CD4-positive, alpha-beta T cell treated with Interleukin-12 subunit alpha and Interleukin-12 subunit beta, for 1 hour (primary cell): ENCODE measurements at places on chromosomes 3 and 15.

- DNase-seq: no peak
Measured at GRCh38 chr3:83523470-83524073, 1435.2 kb upstream of the CADM2 start.

- no peak for DNase-seq
Measured at GRCh38 chr15:33150971-33151370, 43.5 kb downstream of the FMN1 start.

DNA sequence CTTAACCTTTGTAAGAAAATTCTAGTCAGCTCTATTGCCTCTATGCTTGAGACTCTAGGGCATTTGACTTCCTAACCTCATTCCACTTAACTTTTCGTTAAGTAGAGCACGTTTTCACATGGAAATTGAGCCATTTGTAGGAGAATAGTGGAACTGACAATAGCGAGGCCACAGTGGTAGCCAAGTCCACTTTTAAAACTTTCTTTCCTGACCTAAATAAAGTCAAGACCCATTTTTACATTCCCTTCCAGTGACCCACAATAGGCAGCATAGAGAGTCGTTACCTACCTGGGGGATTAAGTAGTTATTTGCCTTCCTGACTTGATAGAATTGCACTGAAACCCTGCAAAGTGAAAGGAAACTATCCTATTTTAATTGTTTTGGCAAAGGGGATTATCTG lies 386.0 kb upstream of the NECTIN3 start:
- no peak for DNase-seq

DNA sequence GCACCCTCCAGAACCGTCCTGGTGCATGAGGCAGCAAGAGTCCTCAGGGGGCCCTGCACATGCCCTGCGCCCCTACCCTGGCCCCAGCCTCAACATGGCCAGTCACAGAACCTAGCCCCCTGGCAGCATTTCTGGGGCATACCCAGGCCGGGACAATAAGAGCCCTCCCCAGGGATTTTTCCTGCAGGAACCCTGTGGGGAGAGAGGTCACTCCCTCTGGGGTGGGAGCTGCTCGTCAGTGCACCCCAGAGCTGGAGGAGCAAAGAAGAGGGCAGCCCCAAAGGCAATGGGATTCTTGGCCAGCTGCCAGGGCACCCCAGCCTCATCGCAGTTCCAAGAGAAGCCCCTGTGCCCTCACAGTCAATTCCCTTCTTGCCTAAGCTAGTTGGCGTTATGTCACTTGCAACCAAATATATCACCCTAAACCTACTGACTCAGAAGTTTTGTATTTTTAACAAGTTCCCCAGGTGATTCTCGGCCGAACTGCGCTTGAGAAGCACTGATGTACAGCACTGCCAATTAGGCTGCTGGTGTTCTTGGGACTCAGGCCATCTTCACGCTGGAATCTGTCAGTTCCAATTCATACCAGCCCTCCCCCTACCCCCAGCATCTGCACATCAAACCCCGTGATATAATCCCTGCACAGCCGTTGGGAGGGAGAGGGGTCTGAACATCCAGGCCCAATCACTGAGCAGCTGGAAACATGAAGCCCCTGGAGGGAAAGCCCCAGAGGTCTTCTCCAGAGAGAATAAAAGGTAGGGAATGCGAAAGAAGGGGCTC lies 87.5 kb upstream of the PRR20G start:
- DNase-seq: no peak

DNA sequence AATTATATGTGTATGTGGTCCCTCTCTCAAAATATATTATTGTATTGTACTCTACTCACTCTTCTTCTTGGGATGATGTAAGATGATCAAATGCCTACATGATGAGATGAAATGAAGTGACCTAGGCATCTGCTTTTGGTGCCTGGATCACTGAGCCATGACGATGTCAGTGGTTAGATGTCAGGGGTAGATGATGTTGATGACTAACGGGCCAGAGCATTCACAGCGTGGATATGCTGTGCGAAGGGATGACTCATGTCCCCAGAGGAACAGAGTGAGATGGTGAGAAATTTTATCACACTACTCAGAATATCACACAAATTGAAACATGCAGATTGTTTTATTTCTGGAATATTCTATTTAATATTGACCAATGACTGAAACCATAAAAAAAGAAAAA lies 233.9 kb upstream of the CADM2 start:
- no peak for DNase-seq

- DNase-seq: no peak
Measured at GRCh38 chr3:109927161-109927560, 589.8 kb upstream of the DPPA4 start.

DNA sequence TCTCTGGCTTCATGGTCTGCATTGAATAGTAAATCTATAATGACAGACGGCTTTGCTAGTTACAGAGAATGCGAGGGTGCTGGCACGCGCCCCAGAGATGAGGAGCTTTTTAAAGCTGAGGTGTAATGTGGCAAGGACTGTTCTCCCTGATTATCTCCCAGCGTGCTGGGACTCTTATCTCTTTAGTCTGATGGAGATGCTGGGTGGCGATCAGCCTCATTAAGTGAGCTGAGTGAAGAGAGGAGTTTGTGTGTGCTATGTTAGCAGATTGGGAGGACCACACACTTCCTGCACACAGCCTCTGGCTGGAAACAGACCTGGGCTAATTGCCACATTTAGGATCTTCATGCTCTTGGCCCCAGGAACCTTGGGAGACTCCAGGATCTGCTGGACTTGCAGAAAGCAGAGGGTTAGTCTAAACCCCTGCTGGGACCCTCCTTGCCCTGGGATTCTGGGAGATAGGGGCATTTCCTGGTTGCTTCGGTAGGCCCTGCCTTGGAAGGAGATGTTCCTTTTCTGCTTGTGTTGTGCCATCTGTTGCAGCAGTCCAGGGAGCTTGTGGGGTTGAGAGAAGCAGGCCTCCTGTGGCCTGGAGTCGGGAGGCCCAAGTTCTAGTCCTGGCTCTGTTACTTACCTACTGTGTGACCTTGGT lies 15.0 kb downstream of the PDIA5 start:
- DNase-seq: no peak

- peak; percentile 60 for DNase-seq
Measured at GRCh38 chr3:105866656-105867653, 1.9 kb downstream of the CBLB start.

DNA sequence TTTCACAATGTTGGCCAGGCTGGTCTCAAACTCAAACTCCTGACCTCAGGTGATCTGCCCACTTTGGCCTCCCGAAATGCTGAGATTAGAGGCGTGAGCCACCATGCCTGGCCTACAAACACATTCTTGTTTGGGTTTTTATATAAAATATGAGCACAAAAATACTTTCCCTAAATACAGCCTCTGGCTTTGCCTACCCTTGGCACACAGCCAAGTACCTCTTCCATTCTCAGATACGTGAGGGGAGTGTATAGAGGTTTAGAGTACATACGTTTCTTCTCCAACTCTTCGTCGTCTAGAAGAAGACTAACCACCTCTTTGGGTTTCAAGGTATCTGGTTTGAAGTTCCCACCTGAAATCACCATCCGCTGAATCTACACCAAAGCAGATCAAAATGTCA lies 33.5 kb downstream of the CHAC1 start:
- DNase-seq: no peak

GRCh38 chr3:69353088-69353478 lies 32.8 kb downstream of the FRMD4B start:
- no peak for DNase-seq

- no peak for DNase-seq
Measured at GRCh38 chr15:70271422-70272088, 173.8 kb upstream of the TLE3 start.

DNA sequence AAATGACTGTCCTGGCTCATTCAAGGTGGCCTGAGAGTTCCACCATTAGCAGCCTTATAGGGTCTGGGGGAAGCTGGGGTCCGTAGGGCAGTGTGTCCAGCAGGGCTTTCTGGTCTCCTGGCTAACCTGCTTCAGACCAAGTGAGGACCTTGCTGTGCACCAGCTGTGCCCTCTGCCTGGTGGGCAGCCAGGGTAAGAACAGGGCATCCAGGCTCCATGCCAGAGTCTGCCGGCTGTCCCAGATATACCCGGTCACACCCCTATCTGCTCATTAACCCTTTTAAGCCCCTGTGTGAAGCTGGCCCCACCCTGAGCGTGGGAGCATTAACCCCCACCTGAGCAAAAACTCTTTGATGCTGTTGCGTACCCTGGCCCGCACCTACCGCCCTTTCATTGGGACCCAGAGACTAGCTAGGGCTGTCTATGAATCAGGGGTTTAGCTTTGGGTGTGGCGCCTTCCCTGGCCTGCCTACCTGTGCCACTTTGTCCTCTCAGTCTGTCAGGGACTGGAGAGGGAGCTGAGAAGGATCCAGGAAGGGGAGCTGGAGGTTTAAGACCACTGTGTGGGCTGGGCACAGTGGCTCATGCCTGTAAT lies 17.6 kb downstream of the SEMA3F start:
- no peak for DNase-seq

- no peak for DNase-seq
Measured at GRCh38 chr3:69692761-69693160, 46.5 kb upstream of the MITF start.

- DNase-seq: no peak
Measured at GRCh38 chr3:18579661-18580060, 154.5 kb upstream of the SATB1 start.

DNA sequence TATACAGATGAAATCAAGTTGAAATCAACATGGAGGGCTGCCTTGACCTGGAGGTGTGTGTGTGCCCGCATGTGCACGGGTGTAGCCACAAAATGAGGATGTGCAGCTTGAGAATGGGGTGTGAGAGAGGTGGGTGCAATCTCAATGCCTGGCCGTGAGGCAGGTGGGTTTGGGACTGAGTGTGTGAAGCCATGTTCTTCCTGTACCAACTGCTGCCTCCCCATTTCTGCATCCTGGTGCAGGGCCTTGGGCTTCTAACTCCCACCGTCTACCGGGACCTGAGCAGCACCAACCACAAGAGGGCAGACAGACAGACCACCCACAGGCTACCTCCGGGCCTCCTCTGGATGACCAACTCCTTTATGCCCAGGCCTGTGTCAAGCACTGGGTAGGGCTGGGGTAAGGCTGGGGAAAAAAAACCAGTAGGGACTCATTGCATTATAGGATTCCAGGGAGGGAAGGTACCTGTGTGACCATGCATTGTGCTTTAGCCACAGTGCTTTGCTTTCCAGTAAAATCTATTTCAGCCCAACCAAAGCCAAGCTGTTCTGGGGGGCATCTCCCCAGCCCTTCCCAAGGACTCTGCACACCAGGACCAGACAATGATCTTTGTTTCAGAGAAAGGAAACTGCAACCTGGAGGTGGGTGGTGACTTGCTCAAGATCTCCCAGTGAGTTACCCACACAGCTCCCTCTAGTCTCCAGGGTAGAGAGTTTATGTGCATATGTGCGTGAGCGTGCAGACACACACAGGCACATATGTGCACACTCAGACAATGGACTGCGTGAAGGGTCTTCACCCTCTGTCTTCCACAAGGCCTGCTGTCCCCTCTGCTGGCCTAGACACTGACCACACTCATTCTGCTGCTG lies 162.2 kb upstream of the TLE3 start:
- no peak for DNase-seq

GRCh38 chr3:186166036-186166435 lies 57.1 kb upstream of the ETV5 start:
- no peak for DNase-seq

DNA sequence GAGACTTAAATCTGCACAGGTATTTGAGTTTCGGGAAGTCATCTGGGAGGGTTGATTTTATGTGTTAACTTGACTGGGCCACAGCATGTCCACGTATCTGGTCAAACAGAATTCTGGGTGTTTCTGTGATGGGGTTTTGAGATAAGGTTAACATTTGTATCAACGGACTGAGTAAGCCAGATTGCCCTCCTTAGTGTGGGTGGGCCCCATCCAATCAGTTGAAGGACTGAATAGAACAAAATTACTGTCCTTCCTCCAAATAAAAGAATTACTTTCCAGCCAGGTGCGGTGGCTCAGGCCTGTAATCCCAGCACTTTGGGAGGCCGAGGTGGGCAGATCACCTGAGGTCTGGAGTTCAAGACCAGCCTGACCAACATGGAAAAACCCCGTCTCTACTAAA lies 399.3 kb downstream of the MAGI1 start:
- DNase-seq: no peak

DNA sequence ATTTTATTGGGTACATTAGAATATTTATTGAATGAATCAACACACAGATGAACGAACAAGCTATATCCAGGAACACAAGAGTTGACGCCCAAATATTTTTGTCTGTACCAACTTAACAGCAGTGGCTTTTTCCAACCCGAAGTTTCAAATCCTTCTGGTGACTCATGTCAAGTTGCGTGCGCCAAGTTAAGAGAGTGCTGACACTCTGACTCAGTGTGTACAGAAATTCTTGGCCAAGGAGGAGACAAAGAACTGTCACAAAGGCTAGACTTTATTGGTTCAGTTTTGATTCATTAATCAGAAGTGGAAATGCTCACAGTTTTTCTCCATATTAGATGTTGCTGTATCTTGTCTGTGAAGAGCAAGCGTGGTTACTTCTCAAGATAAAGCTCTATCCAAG lies 59.6 kb upstream of the TSC22D2 start:
- DNase-seq: no peak

GRCh38 chr3:194781617-194782016 lies 95.9 kb downstream of the FAM43A start:
- no peak for DNase-seq

GRCh38 chr3:111967068-111967467 lies 11.8 kb upstream of the ABHD10 start:
- DNase-seq: no peak

DNA sequence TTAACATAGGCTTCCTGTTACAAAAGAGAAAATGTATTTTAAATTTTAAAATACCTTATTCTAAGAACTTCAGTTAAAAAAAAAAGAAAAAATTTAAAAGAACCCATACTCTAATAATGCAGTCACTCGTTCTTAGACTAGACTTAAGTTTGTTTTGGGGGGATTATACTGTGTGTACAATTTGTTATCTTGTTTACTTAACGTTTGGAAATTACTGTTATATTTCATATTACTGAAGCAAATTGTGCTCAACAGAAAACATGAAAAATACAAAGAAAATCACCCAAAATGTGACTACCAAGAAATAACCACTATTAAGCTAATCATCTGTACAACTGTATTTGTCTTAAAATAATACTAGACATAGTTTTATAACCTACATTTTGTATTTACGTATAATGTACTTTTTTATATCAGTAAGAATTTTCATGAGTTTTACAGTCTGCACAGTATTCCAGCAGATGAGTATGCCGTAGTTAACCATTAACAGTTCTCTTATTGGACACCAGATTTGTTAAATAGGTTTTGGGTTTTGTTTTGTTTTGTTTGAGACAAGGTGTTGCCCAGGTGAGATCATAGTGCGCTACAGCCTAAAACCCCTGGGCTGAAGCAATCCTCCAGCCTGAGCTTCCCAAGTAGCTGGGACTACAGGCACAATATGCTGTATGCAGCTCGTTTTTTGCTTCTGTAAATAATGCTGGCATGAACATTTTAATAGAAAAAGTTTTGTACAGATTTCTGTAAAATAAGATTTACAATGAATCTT lies 88.8 kb upstream of the CHD2 start:
- peak; percentile 56 for DNase-seq
